Testis (tissue), 5 donors: ENCODE measurements at places on chromosomes 3 and 15. TPM values are rescaled to one million over a fixed set of nuclear protein-coding genes. Genes with fewer than 3 reads are reported as not detected.

DNA sequence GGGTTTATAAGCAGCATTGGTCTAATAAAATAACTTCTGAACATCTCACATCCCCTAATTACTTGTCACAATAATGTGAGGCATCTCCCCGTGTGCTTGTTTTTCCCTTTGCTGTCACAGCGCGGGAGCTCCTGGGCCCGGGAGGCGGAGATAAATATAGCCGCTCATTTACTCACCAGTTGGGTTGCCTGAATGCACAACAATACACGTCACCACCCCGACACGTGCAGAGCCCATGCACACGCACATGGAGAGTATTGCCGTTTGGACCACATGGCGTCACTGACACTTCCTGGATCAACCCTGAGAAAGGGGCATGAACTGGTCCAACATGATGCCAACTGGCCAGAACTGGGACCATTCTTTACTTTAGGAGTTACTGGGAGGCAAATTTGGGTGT lies 76.2 kb downstream of the MRPL46 start:
- no peak for DNase-seq

- DNase-seq = no peak
These were observed 24.0 kb downstream of the PLA2G4B start for GRCh38 chr15:41862515-41863116.

- DNase-seq = no peak
These were observed 64.5 kb downstream of the PIK3R4 start for GRCh38 chr3:130682131-130682530.

DNA sequence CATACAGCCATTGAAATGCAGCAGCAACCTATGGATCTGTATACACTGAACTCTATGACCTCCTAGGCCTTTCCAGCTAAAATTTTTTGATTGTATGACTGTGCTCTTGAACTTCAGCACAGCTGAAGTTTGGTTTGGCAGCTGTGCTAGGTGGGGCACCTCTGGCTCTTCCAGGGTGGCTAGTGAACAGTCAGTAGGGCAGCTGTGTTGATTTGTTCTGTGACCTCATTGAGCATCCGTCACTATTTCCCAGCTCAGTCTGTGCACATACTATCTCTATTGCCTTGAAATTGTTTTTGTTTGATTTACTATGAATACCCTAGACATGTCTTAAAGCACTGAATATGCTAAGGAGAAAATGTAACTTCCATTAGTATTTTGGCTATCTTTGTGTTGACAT lies 363.2 kb upstream of the NAALADL2 start:
- DNase-seq = no peak

The STRA6 gene
- 14.1 TPM for polyA plus RNA-seq

The ZNF860 gene
- 1.5 TPM for polyA plus RNA-seq

The FOXB1 gene
- polyA plus RNA-seq = 7.4 TPM

The MOBP gene
- polyA plus RNA-seq = 19.5 TPM
